ENCODE measurements at places on chromosomes 5 and 9.

DNA sequence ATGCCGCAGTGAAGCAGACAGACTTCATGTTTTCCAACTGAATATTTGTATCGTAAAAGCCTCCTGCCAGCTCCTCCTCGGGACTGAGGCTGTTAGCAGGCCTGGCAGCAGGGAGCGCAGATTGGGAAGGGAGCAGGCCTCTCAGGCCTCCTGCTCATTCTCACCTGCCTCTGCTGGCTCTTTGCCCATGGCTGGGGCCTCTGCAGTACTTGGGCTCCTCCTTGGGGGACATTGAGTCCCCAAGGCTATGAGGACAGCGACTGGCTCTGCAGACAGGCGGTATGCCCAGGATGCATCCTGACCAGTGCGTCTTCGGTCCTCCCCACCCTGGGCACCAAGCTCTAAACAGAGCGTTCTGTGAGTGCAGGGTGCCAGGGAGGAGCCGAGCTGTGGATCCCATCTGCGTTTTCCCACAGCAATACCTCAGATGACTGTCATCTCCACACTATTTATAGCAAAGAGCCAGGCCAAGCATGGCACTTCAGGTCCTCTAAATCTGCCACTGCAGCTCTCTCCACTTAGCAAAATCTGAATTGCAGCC, 38.7 kb downstream of the TSTD2 start:
- no peak for DNase-seq

DNA sequence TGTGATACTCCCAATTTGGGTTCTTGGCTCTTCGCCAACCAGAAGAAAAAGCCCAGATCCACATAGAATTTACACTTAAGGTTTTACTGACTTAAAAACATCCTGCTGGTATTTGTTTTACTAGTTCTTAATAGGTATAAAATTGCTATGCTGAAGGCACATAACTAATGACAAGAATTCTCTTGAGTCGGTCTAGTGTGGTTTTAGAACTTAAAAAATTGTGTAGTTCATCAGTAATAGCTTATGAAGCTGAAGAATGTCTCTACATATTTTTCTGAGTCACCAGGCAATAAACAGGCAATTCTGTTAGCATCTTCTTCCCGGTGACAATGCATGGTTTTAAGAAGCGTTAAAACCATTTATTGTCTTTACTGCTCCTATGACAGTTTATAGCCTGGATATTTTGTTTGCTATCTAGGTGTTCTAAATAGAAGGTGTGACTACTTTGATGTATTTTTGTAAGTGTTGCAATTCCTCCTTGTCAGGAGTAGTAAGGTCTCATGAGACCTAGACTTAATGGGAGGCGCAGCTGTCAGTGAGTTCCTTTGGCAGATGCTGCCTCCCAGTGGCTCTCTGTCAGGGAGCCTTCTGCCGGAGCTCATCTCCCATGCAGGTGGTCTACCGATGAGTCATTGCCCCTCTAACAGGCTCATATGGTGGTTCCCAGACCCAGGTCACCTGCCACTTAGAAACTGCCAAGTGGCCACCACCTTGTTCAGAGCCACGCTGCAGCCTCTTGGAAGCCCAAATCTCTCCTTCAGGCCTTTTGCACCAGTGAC, 173.8 kb downstream of the MAST4 start:
- DNase-seq = no peak

DNA sequence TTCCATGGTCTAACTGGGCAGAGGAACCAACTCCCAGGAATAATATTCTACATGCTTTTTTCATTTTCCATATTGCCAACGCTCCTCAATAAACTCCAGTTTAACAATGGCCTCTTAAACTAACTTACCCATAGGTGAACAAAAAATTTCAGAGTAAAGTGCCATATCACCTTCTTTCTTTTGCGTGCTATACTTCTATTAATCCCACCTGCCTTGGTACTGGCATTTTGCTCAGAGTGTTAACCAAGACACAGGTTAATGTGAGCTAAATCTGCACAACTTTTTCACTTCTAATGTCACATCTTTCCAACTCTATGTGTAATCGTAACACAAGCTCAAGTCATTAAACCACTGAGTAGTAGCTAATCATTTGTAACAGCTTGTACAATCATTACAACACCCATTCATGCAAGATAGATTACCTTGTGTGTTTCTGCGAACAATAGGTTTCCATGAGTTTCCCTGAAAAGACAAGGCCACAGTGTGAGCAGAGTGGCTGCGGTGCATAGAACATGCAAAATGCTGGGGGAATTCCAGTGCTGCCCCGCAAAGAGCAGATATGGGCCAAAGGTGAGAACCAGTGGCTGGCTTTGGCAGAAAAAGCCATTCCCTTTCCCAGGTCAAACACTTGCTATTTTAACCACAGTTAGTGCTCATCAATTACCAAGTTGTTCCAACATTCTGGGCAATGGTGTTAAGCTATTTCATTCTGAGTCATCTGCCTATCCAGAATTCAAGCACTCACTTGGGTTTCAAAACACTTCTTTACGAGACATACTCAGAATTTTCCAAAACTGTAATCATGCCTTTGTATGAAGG, 42.8 kb downstream of the TIMD4 start:
- DNase-seq = no peak

DNA sequence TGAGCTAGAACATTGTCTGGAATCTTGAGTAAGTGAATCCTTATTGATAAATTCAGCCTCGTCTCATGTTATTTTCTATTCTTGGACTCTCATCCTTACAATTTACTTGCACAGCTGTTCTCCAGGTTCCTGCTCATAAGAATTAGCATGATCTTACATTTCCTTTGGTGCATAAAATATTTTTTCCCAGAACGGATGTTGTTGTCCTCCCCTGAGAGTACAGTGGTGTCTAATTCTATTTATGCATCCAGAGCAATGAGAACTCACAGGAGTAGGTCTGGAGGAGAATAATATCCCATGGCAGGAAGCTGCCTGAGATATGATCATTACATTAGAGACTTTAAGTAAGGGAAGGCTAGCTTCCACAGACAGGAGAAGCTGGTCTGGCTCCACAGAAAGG, 178.4 kb upstream of the MAST4 start:
- DNase-seq = no peak

DNA sequence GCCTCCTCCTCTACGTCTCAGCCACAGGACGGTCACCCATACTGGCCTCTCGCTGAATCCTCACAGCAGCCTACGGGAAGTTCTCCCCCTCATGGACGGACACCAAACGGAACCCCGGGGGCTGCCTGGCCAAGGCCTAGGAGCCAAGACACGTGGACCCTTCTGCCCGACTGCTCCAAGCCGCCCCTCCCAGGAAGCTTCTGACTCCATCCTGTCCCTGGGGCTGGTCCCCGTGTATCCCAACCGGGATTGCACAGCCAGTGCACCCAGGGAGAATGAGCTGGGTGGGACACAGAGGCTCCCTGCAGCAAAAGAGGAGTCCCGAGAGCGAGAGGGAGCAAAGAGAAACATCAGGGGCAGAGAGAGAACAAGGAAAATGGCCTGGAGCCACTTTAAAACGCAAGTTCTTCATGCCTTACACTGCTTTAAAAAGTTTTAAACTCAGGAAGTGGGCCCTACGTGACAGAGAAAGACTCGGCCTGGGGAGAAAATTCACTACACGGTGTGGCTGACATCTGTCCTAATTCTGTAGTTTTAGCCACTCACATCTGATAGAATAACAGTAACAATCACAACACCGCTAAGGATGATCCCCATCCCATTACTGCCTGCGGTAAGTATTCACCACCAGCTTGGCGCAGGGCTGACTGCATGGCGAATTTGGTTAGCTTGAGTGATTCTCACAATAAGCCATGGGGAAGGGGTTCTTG, 3.0 kb downstream of the FAM78A start:
- DNase-seq = no peak

GRCh38 chr9:70133253-70134208, 89.9 kb downstream of the MAMDC2 start:
- no peak for DNase-seq

Measured in iris pigment epithelial cell (primary cell).